Kidney tubule cell (primary cell): ENCODE measurements at places on chromosomes 5 and 9.

DNA sequence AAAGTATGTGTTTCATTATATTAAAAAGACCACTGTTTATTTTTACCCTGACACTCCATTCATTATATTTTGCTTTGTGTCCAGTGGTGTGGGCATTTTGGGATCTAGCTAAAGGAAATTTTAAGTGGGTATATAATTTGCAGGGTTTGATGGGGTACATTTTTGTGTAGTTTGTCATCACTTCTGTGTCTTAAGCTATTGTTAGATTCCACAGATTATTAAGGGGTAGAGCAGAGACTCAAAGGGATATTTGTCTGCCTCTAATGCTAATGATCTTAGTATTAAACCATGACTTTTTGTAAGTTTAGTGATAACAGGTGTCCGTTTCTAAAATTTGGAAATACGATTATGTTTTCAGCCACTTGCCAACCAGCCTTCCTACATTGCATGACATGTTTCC, 731.6 kb downstream of the BRINP1 start:
- no peak for DNase-seq

DNA sequence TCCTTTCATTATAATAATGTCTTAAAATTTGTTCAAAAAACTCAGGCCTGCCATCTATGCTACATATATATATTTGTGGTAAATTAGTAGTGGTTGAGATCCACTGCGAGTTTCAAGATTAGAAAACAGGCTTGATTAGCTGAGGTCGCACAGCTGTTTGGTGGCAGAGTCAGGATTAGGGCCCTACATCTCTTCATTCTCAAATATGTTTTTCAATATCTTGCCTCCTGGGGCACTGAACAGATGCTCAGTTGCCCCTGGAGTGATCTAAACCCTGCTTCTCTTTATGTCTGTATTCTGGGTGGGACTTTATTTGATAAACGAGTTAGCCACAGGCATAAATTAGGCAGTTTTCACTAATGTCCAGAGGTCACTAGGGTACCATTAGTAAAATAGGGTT, 27.8 kb upstream of the CEP120 start:
- DNase-seq, result no peak

GRCh38 chr5:64789457-64789856, 20.7 kb downstream of the CWC27 start:
- DNase-seq, result peak; percentile 25

DNA sequence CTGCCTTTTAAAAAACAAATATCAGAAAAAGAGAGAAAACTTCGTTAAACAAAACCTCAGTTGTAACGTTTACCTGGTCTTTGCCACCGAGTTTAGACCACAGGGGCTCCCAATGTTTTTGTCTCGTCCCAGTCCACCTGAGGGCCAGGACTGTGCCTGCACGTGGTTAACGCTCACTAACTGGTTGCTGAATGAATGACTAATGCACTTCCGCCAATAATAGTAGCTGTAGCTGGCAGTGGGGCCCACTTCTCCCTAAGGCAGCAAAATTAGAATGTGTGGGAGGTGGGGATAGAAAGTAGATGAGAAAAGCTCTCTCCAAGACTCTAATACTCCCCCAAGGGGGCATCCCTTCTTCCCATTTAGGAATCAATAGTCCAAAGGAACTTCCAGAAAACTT, 29.1 kb upstream of the MED27 start:
- no peak for DNase-seq

- DNase-seq, result no peak
Measured at GRCh38 chr5:148443241-148443640, 59.5 kb downstream of the FBXO38 start.

GRCh38 chr5:141420855-141421488, at the start of gene PCDHGA11:
Gene PCDHGA11 (plus strand): TSS chr5:141421051. CDS start chr5:141421228, 177 bp downstream.
- DNase-seq, result peak; percentile 56

DNA sequence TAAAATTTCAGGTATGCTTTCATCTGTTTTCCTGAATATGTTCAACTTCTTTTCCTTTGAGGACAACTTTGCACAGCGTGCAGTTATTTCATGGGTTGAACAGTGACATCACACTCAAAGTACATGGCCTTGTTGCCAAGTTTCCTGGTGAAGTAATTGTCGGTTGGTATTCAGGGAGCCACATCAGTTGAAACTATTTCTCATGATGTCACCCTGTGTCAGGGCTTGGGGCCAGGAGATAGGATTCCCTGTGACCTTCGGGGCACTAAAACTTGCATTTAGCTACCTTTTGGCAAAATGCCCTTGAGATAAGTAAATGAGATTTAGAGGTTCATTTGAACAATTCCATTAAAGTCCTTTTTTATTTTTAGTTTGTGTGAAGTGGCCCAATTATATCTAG, 383.9 kb downstream of the SH3GL2 start:
- no peak for DNase-seq

- DNase-seq, result no peak
Measured at GRCh38 chr9:138076650-138077009, 199.0 kb downstream of the CACNA1B start.

- DNase-seq, result no peak
Measured at GRCh38 chr5:93591323-93591945, 8.4 kb downstream of the NR2F1 start.

- DNase-seq, result no peak
Measured at GRCh38 chr9:134768332-134768708, 112.3 kb upstream of the FCN2 start.

GRCh38 chr5:50576265-50576664, 90.2 kb upstream of the PARP8 start:
- no peak for DNase-seq

DNA sequence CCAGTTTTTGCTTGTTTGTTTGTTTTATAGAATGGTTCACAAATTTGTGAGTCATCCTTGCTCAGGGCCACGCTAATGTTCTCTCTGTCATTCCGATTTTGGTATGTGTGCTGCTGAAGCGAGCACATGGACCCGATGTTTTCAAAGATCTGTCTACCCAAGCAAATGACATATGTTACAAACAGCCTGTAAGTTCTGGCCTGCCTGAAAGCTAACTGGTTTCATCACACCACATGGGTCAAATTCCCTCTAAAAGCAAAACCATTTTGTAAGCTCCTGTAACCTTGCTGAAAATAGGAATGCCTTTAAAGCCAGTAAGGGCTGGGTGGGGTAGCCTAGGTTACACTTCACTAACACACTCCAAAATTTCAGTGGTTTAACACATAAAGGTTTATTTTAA, 25.4 kb downstream of the DMRT3 start:
- DNase-seq, result no peak

DNA sequence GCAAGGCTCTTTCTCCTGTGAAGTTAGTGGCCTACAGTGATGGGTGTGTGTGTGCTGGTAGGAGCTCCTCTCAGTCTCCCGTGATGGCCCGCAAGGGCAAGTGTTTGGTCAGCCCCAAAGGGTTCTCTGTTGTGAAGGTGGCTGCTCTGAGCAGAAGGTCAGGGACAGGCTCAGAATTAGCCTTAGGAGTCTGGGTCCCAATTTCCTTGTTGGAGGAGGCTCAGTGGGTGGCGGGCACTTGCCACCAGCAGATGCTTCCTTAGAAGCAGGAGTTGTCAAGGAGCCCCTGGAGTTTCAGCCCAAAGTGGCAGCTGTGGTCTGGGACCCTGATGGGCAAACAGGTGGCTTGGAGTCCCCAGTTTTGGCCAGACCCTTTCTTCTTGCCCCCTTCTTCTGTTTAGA, 154.4 kb downstream of the MACROH2A1 start:
- DNase-seq, result no peak

GRCh38 chr5:39020458-39020857, 53.7 kb downstream of the RICTOR start:
- no peak for DNase-seq

- DNase-seq, result no peak
Measured at GRCh38 chr5:169299191-169299662, 1.7 kb downstream of the SLIT3 start.

DNA sequence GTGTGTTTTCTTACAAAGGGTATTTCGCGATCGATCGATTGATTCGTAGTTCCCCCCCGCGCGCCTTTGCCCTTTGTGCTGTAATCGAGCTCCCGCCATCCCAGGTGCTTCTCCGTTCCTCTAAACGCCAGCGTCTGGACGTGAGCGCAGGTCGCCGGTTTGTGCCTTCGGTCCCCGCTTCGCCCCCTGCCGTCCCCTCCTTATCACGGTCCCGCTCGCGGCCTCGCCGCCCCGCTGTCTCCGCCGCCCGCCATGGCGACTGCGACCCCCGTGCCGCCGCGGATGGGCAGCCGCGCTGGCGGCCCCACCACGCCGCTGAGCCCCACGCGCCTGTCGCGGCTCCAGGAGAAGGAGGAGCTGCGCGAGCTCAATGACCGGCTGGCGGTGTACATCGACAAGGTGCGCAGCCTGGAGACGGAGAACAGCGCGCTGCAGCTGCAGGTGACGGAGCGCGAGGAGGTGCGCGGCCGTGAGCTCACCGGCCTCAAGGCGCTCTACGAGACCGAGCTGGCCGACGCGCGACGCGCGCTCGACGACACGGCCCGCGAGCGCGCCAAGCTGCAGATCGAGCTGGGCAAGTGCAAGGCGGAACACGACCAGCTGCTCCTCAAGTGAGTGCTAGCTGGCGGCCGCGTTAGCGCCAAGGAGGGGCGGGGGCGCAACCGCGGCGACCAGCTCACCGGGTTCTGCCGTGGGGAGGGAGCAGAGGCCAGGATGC, 480 bp downstream of the LMNB1 start:
- peak; percentile 78 for DNase-seq

GRCh38 chr9:91884696-91885687, 65.0 kb downstream of the ROR2 start:
- no peak for DNase-seq

DNA sequence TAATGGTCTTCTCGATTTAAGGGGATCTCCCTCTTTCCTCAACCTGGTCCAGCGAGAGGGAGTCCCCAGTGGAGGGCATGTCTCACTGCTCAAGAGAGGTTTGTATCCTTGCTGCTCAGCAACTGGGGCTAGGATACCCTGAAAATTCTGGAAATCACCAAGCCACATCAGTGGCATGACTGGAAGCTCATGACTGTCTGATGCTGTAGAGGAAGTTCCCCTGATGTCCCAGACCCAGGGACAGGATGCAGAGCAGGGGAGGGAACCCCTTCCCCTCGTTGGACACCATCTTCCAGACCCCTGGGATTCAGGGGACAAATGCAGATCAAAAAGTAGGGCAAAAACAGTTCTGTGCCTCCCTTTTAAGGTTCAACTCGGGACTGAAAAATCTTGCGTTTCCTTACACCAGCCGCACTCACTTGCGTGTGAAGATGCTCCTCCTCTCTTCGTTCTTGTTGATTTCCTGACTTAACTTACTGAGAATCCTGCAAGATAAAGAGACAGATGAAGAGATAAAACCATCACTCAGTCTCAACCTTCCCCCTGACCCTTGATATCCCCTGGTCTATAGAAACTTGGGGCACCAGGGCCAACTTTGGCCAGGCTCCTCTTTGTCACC, 22.1 kb downstream of the LCP2 start:
- no peak for DNase-seq

GRCh38 chr5:90547072-90547536, 11.5 kb upstream of the ADGRV1 start:
- no peak for DNase-seq

- DNase-seq, result no peak
Measured at GRCh38 chr5:57504357-57504756, 21.7 kb upstream of the ACTBL2 start.

GRCh38 chr5:159514229-159514810, 184.0 kb upstream of the IL12B start:
- no peak for DNase-seq

GRCh38 chr5:126988021-126988569, 42.3 kb downstream of the MARCHF3 start:
- DNase-seq, result no peak

- DNase-seq, result no peak
Measured at GRCh38 chr5:89901346-89901745, 508.2 kb downstream of the CETN3 start.

DNA sequence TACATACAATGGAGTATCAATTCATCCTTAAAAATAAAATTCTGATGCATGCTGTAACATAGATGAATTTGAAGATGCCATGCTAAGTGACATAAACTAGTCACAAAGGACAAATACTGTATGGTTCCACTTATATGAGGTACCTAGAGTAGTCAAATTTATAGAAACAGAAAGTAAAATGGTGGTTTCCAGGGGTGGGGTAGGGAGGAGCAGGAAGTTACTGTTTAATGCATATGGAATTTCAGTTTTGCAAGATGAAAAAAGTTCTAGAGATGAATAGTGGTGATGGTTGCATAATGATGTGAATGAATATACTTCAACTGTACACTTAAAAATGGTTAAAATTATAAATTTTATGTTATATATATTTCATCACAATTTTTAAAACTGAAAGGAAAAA, 57.3 kb upstream of the FNIP1 start:
- DNase-seq, result no peak

GRCh38 chr9:4356306-4356705, 56.4 kb upstream of the GLIS3 start:
- no peak for DNase-seq

- DNase-seq, result peak; percentile 57
Measured at GRCh38 chr5:172454358-172455086, at the start of gene SH3PXD2B. Gene SH3PXD2B (minus strand): TSS chr5:172454525. CDS start chr5:172454352, 173 bp downstream.

- DNase-seq, result no peak
Measured at GRCh38 chr5:145980259-145980658, 43.9 kb downstream of the SH3RF2 start.

GRCh38 chr9:129648092-129648763, 6.3 kb upstream of the ASB6 start:
- no peak for DNase-seq

- DNase-seq, result no peak
Measured at GRCh38 chr9:130220352-130220751, 45.2 kb upstream of the HMCN2 start.

DNA sequence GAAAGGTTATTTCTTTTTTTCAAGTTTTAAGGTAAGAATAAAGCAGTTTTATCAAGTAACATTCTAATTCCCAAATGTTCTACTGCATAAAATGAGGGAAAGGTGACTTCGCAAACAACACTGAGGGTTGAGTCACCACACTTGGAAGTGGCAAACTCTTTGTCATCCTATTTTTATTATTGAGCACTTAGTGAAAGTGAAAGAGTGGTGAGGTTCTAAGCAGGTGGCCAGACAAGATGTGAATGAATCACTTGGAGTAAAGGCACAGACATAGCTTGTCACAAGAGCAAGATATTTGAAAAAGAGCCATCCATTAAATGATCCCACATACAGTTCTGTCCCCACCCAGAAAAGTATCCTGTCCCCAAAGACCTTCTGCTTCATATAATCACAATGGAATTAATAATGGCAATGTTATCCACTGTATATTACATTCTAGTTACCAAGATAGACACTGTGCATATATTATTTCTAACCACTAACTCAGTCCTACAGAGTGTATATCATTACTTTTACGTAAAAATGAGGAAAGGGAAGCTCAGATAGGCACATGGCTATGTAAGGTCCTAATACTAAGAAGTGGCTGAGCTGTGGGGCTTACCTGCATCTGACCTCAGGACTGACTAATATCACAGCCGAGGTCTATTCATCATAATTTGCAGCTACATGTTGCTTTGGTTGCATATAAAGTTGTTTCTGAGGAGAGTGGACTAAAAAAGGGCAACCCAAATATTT, 730.4 kb upstream of the MEF2C start:
- peak; percentile 75 for DNase-seq

DNA sequence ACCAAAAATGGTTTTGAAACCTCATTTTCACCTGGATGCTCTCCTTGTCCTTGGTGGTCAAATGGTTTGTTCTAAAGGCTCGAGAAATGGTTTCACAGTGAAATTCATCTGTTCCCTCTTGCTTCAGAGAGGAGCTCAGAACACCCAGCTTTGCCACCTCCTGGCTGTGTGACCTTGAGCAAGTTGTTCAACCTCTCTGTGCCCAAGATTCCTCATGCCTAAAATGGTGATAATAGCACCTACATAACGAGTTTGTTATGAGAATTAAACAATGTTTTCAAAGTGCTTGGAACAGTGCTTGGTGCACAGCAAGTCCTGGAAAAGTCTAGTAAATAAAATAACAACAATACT, 6.5 kb upstream of the GADD45G start:
- DNase-seq, result no peak
